Progenitor cell of endocrine pancreas (in vitro differentiated cells): ENCODE measurements at places on chromosomes 1 and 21. TPM values are rescaled to one million over a fixed set of nuclear protein-coding genes. Genes with fewer than 3 reads are reported as not detected.

GRCh38 chr1:72284084-72284347 lies 1.7 kb upstream of the NEGR1 start:
- peaks cover 10% of the 10 kb centered on the region for H3K4me1 ChIP-seq
- H3K27ac ChIP-seq = no peak overlapping the region
- no peak for DNase-seq
- peaks cover 29% of the 10 kb centered on the region for H3K27me3 ChIP-seq

DNA sequence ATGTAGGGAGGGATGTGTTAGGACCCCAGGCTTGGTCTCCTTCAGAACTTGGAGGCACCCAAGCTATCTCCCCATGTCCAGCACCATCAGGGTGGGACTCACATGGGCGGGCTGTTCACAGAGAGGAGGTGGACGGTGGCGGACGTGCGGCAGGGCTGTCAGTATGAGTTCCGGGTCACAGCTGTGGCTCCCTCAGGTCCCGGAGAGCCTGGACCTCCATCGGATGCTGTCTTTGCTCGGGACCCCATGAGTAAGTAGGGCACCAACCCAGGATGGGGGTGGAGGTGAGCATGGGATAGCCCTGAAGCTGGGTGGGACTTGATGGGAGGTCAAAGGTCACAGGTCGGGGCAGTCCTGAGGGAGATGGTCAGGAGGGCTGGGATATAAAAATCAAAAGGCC lies 27.8 kb downstream of the IGFN1 start:
- peaks cover 12% of the 10 kb centered on the region for H3K27me3 ChIP-seq
- H3K27ac ChIP-seq = no peak overlapping the region
- no peak overlapping the region for H3K4me3 ChIP-seq
- peaks cover 1% of the 10 kb centered on the region for H3K4me1 ChIP-seq
- DNase-seq = no peak

DNA sequence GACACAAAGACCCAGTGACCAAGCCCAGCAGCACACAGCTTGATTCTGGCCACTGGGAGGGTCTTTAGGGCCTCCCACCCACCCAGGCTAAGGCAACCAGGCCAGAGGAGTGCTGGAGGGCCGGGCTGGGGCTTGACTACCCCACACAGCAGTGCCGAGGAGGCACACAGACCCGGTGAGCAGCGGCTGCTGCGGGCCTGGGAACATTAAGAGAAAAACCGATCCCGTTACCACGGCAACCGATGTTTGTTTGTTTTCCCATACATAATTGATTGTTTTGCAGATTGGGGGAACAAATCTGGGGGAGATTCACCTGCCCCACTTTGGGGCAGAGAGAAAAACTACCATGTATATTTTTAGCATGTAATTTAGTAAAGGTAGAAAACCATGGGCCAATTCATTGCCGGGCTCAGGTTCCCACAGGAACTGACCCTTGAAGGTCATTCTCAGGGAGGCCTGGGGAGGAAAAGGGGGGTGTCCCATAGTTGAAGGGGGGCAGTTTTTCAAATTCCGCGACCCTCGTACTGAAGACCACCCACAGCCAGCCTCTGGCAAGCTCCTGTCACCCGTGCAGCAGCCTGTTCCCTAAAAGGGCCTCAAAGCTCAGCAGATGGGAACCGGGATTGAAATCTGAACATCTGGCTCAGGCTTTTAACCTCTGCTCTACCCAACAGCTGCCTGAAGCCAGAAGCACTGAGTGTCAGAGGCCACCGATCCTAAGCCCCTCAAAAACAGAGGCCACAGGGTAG lies 35.3 kb downstream of the CHD5 start:
- no peaks in the 10 kb centered on the region for H3K36me3 ChIP-seq
- DNase-seq = no peak
- no peak overlapping the region for H3K4me3 ChIP-seq

DNA sequence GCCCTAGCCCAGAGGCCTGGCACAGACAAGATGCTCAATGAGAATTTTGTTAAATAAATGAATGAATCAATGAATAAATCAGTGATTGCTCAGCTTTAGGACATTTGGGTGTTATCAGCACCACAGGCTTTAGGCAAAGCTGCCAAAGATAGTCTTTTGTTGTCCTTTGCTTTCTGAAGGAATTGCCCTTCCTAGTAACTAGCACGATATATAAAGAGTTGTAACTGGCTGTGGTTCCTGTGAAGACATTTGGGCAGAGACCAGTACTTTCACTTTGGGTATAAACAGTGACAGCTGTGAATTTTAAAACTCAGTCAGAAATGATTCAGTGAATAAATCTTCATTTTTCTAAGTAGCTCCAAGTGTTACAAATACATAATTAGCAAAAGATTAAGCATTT lies 13.3 kb downstream of the RNU5D-1 start:
- peaks cover 11% of the 10 kb centered on the region for H3K27me3 ChIP-seq
- H3K27ac ChIP-seq = no peak overlapping the region
- DNase-seq = no peak
- H3K4me3 ChIP-seq = no peak overlapping the region
- no peaks in the 10 kb centered on the region for H3K36me3 ChIP-seq
- H3K4me1 ChIP-seq = no peaks in the 10 kb centered on the region

DNA sequence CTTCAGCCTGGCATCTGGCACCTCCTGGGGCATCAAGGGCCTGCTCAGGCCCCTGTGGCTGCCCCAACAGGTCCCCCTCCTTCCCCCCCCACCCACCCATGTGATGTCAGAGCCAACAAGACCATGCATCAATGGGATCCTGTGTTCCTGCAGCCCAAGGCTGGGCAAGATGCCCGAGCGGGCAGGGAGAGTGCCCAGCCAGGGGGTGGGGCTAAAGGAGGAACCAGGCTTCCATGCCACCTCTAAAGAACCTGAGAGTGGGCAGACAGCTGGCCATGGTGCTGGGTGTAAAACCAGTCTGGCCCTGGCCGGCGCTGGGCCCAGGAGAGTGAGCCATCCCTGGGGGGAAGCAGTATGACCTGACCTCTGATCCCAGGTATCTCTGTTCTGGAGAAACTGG lies 7.6 kb downstream of the COL16A1 start:
- no peak for DNase-seq
- H3K36me3 ChIP-seq = no peaks in the 10 kb centered on the region
- H3K4me3 ChIP-seq = no peak overlapping the region
- H3K27ac ChIP-seq = no peak overlapping the region

GRCh38 chr1:66502086-66502485 lies 31.9 kb upstream of the SGIP1 start:
- no peak overlapping the region for H3K27ac ChIP-seq
- no peaks in the 10 kb centered on the region for H3K36me3 ChIP-seq
- DNase-seq = no peak

- no peaks in the 10 kb centered on the region for H3K4me1 ChIP-seq
- peaks cover 22% of the 10 kb centered on the region for H3K27me3 ChIP-seq
- no peak for DNase-seq
These were observed 1.0 kb downstream of the CRB1 start for GRCh38 chr1:197269053-197269452.

DNA sequence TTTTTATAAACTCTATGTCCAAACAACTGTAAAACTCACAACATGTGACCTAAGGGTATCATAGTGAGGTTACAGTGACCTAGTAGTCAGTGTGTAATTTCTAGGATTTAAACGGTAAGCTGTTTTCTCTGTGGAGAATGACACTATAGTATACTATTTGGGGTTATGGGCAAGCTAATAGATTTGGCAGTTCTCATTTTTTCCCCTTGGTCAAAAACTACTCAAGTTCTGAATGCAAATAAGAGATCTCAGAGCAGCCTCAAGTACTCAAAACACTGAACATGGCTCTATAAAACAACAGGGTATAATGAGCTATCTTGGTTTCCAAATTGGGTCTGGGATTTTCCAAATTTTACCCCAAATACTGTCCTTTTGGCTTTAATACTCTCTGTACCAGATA lies 88.5 kb upstream of the HMCN1 start:
- H3K27me3 ChIP-seq = no peaks in the 10 kb centered on the region
- no peak overlapping the region for H3K27ac ChIP-seq
- H3K4me1 ChIP-seq = peaks cover 34% of the 10 kb centered on the region
- peaks cover 8% of the 10 kb centered on the region for H3K36me3 ChIP-seq
- DNase-seq = no peak

GRCh38 chr1:205675247-205675646 lies 5.1 kb downstream of the SLC45A3 start:
- H3K4me1 ChIP-seq = peaks cover 48% of the 10 kb centered on the region
- peaks cover 2% of the 10 kb centered on the region for H3K27me3 ChIP-seq
- no peak overlapping the region for H3K4me3 ChIP-seq
- no peaks in the 10 kb centered on the region for H3K36me3 ChIP-seq

DNA sequence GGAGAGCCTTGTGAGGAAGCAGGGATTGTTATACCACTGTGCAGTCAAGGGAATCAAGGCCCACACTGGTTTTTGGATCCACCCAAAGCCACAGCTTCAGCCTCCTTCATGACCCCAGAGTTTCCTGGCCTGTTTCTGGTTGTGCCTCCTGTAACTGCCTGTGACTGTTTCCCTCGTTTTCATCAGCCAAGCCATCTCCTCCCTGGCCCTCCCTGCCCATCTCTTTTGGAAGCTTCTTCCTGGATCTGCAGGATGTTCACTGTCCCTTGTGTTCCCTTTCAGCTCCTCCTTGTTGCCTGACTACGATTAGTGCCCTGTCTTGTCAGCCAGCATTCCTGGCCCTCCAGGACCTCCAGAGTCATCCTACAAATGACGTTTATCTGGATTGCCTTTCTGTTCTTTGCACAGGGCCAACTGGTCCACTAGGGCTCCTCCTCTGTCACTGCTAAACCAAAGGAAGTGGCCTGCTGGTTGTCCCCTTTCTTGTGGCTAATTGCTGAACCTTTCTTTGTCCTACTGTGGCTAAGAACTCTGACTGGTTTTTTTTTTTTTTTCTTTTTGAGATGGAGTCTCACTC lies 17.9 kb downstream of the SFT2D2 start:
- H3K27ac ChIP-seq = no peak overlapping the region
- peaks cover 61% of the 10 kb centered on the region for H3K36me3 ChIP-seq
- no peaks in the 10 kb centered on the region for H3K27me3 ChIP-seq
- no peak overlapping the region for H3K4me3 ChIP-seq
- DNase-seq = no peak
- H3K4me1 ChIP-seq = peaks cover 19% of the 10 kb centered on the region

- no peak overlapping the region for H3K4me3 ChIP-seq
- H3K27me3 ChIP-seq = no peaks in the 10 kb centered on the region
- peaks cover 15% of the 10 kb centered on the region for H3K36me3 ChIP-seq
- H3K27ac ChIP-seq = peak overlapping the region; percentile 69
- no peak for DNase-seq
- no peaks in the 10 kb centered on the region for H3K4me1 ChIP-seq
These were observed 32.8 kb downstream of the PCNT start for GRCh38 chr21:46356494-46357334.

- DNase-seq = no peak
- H3K36me3 ChIP-seq = no peaks in the 10 kb centered on the region
- no peak overlapping the region for H3K27ac ChIP-seq
These were observed 409.9 kb upstream of the C1orf87 start for GRCh38 chr1:60483509-60483908.

DNA sequence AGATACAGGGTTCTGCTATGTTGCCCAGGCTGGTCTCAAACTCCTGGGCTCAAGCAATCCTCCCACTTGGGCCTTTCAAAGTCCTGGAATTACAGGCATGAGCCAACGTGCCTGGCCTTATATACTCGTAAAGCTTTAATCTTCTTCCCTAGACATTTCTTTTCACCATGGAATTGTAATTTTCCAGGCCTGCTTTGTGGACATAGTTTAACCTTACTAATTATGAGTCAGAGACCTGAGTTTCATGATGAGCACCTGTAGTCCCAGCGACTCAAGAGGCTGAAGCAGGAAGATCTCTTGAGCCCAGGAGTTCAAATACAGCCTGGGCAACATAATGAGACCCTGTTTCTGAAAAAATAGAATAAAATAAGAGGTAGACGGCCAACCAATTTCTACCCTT lies 12.3 kb downstream of the PATJ start:
- H3K4me1 ChIP-seq = peaks cover 28% of the 10 kb centered on the region
- peaks cover 18% of the 10 kb centered on the region for H3K36me3 ChIP-seq
- peak overlapping the region; percentile 71 for H3K27ac ChIP-seq
- no peak overlapping the region for H3K4me3 ChIP-seq

- no peak for DNase-seq
- H3K4me1 ChIP-seq = peaks cover 2% of the 10 kb centered on the region
- no peak overlapping the region for H3K27ac ChIP-seq
- no peaks in the 10 kb centered on the region for H3K36me3 ChIP-seq
These were observed 4.6 kb upstream of the VSIG8 start for GRCh38 chr1:159866905-159867663.

The NUDT17 gene
- 5.0 and 5.2 TPM in 2 replicates for total RNA-seq

The HRNR gene
- not detected in 2 replicates for total RNA-seq

The MYCL gene
- total RNA-seq = 19.3 and 21.3 TPM in 2 replicates

The HSD3B1 gene
- not detected in 2 replicates for total RNA-seq
